Activated CD4-positive, alpha-beta T cell treated with anti-CD3 and anti-CD28 coated beads, Interleukin-2, amount 50 U/mL, for 16 hours (primary cell): ENCODE measurements at places on chromosomes 12 and 14.

DNA sequence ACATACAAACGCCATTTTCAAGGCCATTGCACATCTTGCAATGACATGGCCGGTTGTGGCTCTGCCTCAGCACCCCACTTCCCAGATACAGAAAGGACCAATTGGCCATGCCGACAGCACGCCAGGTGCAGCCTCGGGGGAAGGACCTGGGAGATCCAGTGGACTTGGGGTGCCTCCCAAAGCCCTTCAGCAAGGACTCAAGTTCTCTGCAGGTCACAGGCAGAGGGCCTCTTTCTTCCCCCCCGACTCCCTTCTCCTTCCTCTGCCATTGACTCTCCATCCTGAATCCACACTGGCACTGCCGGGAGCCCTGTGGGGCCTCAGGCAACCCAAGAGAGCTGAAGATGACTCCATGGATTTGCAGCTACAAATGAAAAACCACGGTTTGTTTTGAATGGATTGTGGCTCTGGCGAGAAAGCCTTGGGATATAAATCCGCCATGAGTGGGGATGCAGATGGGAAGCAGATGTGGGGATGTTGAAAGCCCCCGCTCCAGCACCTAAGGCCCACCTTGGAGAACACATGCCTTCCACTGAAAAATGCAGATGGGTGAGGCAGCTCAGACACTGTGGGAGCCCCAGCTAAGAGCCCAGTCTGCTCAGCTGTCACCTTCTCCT, 35.1 kb upstream of the LTBP2 start:
- no peak for DNase-seq

- no peak for DNase-seq
Observed at GRCh38 chr12:98180603-98181002, 334.8 kb upstream of the TMPO start.

DNA sequence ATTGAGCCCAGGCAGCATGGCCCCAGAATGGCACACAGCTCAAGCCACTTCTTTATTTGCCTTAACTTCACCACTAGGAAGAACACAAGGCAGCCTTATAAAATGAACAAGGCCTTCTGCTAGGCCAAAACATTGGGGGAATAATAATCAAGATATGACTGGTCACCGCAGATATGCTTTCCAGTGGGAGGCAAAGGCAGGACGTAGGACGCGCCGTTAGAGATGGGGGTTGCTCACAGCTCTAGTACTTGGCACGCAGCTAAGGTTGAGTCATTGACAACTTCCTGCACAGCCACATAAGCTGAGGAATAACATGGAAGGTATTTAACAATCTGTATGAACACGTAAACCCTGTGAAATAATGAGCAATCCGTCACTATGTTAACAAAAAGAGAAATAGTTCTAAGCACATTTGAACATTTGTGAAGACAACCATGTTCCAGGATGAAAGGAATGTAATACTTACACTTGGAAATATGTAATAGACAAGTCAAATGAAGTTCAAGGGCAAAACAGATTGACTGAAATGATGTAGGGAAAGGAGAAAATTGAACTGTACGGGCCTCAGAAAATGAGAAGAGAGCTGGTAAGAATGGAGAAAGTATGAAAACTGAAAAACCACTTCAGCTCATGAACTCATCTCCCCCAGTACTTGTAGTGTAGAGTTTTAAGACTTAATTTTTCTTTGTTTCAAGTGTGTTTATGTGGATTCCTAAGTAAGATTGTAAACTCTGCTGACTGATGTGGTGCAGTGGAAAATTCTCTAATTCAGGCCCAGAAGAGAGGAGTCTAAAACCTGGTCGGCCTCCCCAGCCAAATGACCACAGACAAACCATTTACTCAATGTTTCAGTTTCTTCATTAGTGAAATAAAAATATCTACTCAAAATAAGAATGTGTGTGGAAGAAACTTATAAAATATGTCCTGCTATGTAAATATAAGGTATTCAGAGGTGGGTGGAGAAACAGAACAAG, 59.3 kb upstream of the CCDC91 start:
- DNase-seq = peak; percentile 34

GRCh38 chr12:125487336-125487735, 422.1 kb downstream of the AACS start:
- no peak for DNase-seq

GRCh38 chr14:31418440-31418839, 1.9 kb downstream of the HEATR5A start:
- no peak for DNase-seq

DNA sequence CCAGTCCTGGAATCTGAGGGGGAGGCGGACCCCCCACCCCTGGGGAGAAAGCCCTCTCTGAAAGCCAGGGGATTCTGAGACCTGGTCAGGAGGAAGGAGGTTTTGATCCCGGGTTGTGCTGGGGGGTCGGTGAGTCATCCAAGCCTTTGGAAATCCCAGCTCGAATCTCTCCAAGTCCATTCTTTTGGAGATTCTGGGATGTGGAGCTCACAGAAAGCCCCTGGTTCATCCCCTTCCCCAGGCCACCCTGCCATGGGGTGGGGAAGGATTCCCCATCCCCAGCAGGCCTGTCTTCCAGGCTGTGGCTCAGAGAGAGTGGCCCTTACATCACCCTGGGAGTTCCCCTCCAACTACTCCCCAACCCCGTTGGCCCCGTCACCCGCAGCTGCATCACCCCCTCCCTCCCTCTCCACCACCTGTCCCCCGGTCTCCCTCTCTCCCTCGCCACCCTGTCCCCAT, 14.3 kb downstream of the EXOC3L4 start:
- peak; percentile 36 for DNase-seq

DNA sequence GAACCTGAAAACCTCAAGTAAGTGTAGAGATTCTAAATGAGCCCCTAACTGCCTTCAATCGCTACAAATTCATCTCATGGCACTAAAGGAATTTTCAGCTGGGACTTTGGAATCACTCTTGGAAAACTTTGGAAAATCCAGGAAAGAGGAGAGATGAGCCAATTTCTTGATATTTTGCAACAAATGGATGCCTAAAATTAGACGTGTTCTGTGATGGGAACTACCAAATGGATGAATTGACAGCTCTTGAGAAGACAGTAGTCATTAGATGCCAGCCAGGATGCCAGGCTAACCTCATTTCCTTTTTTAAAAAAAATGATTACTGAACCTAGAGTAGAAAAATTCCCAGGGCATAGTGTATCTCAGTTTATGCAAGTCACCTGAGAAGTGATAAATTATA, 78.3 kb downstream of the NPAS3 start:
- no peak for DNase-seq

DNA sequence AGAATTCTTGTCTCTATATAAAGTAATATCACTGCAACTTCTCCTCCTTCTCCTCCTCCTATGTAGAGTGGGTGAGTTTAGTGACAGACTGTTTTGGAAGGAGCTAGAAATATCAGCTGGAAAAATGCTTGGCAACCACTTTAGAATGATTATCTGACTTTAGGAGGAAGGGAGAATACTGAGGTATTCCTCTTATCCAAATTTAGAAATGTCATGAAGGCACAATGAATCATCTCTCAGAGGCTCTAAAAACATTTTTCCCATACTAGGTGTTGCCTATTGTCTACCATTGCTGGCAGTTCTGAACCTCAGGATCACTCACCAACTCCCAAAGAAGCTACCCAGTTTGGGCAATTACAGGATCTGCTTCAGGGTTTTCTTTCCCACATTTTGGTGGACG, 306.6 kb upstream of the ATP2B1 start:
- DNase-seq = no peak

DNA sequence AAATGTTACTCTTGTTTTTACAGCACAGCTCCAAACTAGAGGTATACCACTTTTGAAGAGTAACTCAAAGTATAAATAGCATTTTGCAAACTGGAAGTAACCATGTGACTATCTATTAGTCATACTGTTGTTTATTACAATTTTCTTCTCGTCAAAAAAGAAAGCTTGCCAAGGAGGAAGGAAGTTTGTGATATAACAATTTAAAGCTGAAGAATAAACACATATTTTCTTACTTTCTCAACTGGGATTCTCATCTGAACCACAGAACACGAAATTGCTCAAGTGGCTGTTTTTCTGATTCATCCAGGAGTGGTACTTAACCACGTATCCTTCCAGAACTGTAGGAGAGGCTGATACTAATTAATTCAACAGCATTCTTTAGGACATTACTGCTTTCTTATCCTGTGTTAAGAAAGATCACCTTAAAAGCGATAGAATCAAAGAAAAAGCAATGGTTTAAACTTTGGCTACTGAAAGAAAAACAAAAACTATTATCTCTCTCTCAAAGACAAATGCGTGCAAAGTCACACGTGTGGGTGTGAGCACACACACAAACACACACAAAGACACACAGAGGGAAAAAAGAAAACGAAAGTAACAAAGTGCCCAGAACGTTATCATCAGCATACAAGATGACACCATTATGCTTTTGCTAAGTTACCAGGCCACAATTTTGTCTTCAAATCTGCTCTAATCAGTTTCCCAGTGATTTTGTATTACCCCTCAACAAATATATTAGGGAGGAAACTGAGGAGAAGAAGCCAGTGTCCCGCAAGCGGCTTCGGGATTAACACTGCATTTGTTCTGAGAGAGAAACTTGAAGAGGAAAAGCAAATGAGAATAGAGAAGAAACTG, at the start of gene CLEC2B:
Gene CLEC2B, minus strand, starts transcription at position 48 of the 855 bp plus-strand sequence.
- peak; percentile 71 for DNase-seq

DNA sequence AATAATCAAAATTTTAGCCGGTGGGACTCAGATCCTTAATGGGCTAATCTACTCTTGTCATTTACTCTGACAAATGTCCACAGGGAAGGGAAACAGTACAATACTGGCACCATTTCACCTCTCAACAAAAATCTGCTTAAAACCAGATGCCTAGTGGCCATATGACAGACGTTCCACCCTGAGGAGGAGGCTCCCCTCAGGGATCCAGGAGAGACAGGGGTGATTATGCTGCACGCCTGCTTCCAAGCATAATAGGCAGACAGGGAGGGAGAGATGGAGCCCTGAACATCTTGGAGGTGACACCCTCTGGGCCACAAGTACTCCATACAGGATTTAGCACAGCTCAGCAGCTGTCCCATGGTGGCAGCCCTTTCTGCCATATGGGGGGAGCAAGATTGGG, 24.8 kb upstream of the AKAP6 start:
- DNase-seq = no peak

DNA sequence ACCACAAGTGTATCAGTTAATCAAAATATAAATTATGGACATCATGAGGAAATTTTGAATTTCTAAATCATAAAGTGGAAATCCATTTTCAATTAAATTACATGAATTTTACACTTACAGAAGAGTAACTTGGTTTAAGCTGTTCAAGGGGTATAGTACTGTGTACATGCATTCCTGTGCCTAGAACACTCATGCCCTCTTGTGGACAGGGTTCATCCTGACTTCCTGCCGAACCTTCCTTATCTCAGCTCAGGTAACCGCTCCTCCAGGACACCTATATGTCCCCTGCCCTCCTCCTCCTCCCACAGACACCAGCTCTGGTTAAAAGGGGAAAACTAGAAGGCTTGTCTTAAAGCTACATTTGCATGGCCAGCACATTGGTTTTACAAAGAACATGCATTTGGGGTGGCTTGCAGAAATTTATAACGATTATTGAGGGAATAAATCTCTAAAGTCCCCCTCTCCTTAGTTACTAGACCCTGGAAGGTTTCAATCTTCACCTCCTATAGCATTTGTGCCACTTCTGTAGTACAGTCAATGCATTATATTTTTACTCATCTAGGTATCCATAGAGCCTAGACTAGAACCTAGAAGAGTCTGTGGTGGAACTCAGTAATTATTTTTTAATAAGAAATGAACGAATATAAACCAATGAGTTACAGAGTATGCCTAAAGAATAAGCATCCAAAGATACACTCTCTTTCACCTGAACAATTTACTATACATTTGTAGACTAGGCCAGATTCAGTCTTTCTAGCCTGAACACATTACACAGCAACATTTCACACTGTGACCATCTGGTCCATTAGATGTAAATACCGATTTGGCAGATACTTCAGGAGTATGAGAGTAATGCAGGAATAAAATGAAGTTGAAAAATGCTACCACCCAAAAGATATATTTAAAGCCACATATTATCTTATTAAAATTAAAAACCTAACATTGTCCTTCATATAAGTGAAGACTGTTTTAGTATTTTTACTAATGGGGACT, 345.6 kb downstream of the PAWR start:
- peak; percentile 8 for DNase-seq

DNA sequence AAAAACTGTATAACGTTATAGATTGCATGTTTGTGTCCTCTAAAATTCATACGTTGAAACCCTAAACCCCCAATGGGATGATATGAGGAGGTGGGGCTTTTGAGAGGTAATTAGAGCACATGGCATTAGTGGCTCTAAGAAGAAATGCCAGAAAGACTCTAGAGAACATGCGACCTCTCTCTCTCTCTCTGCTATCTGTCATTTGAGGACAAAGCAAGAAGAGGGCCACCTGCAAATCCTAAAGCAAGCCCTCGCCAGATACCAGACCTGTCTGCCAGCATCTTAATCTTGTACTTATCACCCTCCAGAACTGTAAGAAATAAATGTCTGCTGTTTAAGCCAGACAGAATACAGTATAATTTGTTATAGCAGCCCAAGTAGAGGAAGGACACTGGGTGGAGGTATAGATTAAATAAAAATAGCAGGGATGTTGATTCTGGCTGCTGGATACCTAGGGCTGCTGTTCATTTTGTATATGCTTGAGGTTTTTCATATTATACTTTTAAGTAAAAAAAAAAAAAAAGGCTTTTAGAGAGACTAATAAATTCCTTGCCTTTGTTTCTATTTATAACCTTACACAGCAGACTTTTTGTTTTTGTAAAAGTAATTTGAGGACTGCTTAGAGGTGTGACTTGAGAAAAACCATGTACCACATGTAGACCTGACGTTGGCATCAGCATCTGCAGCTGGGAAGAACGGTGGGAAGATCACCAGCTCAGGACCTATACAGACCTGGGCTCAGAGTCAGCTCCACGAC, 26.9 kb downstream of the MOK start:
- DNase-seq = no peak

DNA sequence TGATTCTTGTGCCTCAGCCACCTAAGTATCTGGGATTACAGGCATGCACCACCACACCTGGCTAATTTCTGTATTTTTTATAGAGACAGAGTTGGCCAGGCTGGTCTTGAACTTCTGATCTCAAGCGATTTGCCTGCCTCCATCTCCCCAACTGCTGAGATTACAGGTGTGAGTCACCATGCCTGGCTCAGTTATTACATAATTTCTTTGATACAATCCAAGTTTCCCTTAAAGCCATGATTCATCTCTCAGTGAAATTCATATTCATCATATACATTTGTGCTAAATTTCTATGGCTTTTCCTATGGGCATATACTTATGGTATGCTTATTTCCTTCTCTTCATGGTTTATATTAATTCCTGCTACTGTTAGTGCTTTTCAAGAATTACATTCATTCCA, 29.1 kb upstream of the PZP start:
- no peak for DNase-seq

- DNase-seq = no peak
Observed at GRCh38 chr14:105324871-105325270, 10.3 kb downstream of the PACS2 start.

- no peak for DNase-seq
Observed at GRCh38 chr14:101412739-101413138, 148.6 kb upstream of the DIO3 start.
